Adipocyte (in vitro differentiated cells): ENCODE measurements at places on chromosomes 3 and 15.
A peak's percentile ranks its signal among the peaks of the same experiment; 100 is the strongest.

DNA sequence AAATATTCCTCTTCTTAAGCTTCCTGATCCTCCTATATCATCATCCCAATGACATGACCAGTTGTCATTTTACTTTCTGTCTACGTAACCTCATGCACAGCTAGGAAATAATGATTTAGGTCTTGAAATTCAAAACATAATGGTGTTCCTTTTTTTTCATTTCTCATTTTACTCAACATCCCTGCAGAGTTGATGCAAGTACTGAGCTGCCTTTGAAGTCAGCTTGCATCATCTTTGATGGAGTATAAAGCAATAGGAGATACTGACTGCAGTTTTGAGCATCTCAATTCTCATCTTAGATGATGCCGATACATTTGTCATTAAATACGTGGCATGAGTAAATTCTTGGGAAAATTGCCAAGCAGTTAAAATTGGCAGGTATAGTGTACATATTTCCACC is 346.1 kb downstream of the ZIC1 start:
- no peak for DNase-seq

GRCh38 chr3:127655641-127656040 is 17.1 kb upstream of the ABTB1 start:
- DNase-seq = peak; percentile 77

DNA sequence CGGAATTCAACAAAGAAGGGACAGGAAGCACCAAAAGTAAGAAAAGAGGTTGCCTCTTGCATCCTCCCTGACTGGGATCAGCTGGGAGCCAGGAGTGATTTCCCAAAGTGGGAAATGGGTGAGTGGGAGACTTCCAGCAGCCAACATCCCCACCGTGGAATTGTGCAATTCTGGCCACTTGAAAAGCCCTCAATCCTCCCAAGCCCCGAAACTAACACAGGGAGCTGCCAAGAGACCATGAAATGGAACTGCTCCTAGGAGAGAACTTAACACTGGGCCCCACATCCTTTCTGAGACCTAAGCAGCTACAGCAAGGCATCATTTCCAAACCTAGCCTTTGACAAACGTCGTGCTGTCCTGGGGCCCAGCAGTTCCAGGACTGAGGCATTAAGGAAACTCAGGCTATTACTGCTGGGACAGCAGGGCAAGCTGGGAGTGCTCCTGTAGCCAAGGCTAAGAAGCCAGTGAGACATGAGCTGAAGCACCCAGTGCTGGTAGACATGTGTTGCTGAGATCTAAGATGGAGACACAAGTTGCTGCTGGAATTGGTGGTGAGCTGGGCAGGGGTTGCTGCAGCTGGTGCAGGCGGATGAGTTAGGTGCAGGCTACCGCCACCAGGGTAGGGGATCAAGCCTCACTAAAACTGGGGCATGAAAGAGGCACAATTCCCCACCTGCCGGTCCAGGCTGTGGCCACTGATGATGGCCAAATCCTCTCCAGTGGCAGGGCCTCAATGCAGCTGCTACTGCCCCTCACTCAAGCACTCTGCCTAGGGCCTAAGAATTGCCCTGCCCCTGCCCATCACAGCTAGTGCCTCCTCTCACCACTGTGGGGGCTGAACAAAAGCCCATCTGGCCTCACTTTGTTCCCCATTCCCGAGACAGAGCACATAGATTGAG is 43.9 kb downstream of the ALDH1A2 start:
- no peak for DNase-seq

DNA sequence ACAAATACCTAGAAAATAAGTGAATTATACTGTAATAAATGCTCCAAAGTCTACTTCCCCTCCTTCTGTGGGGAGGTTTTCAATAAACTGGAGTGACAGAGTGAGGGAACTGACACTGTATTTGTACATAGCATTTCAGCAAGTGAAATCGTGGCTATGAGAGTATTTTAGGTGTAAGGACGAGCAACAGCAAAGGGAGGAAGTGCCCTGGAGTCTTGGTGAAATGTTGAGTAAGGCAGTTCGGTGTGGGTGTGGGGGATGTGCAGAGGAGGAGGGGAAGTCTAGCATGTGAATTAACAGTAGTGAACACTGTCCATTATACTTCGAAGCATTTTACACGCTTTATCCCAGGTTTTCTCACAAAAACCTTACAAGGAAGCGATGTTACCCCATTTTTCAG is 18.1 kb upstream of the P2RY13 start:
- no peak for DNase-seq

DNA sequence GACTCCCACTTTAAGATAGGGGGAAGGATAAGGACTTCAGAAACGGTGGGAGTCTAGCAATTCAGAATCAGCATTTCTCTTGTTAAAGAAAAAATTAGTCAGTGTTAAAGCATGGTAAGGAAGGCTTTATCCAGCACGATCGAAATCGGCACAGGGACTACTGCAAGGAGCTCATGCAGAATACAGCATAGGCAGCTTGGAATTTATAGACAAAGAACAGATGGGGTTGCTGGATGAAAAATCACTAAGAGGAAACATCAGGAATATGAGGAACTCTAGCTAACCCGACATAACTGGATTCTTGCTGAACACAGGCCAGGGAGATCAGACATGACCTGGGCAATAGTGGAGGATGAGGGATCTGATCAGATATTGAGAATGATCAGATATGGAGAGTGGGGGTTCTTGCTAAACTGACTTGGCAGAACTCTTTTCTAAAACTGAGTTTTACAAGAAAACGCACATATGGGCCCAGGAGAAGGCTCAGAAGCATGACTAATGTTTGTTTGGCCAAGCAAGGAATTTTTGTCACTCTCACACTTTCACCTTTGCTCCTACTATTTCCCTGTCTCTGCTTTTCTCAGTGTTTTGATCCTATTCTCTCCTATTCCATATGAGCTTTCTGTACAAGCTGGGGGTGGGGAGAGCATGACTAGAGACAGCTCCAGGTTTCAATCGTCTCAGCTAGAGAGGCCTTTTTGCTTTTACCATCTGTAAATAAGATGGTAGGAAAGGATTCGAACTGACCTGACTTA is 3.9 kb upstream of the PLCH1 start:
- DNase-seq = no peak

- DNase-seq = no peak
These were observed 421.3 kb downstream of the PYDC2 start for GRCh38 chr3:191882289-191882688.

DNA sequence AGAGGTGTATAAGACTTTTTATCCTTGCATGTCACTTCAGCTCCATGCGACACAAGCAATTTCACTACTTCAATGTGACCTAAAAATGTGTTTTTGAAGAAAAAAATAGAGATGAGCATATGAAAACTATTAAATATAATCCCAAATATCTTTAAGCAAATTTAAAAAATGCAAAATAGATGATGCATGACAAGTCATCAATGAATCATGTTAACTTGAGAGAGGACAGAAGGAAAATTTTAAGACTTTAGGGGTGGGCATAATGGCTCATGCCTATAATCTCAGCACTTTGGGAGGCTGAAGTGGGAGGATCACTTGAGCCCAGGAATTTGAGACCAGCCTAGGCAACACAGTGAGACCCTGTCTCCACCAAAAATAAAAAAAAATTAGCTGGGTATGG is 73.3 kb downstream of the ANKRD28 start:
- no peak for DNase-seq

DNA sequence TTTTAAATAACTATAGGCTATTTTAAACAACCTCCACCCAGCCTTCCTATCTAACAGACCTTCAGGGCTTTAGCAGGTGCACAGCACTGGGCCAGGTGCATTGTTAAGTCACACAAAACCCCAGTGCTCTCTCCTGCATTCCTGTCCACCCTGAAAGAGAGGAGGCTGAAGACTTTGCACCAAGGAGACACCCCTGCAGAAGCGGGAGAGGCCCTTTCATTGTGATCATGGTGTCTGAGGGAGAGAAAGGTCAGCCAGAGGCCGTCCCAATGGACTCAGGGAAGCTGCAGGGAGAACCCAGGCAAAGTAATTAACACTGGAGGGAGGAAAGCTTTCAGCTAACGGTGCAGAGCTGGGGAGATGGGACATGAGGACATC is 5.2 kb downstream of the LRIG1 start:
- no peak for DNase-seq

DNA sequence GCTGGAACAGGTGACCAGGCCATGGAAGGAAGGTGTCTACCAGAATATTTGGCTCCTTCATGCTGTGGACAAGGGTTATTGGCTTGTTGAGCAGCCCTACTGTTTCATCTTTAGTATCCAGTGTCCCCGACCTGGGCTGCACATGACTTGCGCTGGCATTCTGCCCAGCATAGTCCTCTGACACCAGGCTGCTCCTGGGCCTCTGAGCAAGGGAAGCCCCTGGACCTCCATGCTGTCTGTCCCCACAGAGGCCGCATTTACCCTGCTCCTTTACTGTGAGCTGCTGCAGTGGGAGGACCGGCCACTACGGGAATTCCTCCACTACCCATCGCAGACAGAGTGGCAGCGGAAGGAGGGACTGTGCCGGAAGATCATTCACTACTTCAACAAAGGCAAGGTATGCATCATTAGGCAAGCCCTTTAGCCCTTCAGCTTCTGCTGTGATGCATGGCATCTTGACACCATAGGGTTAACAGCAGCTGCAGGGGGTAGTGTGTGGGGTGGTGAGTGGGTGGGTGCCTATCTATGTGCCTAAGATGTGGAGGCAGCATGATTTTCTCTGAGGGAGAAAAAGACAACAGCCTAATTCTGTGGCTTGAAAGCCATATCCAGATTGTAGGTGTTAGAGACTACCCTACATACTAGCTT is 44.0 kb upstream of the MANF start:
- no peak for DNase-seq

GRCh38 chr3:32082721-32083120 is 23.7 kb upstream of the GPD1L start:
- DNase-seq = no peak

GRCh38 chr3:45978006-45978761 is 17.4 kb downstream of the FYCO1 start:
- no peak for DNase-seq

GRCh38 chr15:20348291-20348899 is 193.2 kb downstream of the GOLGA6L6 start:
- DNase-seq = no peak

- DNase-seq = no peak
These were observed 41.4 kb upstream of the FEZF2 start for GRCh38 chr3:62414786-62415185.

GRCh38 chr15:59622289-59622688 is 10.7 kb downstream of the GCNT3 start:
- DNase-seq = peak; percentile 59

- no peak for DNase-seq
These were observed 127.9 kb downstream of the ROBO1 start for GRCh38 chr3:79639855-79640254.

DNA sequence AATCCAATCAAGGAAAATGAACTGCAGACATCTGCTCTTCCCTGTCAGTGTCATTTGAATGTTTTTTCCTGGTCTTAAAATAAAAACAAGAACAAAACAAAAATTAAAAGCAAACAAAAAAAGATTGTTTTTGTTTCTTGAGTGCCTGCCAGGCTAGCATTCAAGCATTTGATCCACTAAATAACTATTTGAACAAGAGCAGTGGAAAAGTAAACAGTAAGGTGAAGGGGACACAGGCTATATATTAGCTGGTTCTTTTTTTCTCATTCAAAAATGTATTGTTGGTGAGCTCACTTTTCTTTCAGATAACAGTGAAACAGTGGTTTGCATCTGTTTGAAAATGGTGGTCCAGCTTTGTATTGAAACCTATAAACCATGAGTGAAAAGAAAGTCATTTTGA is 586.9 kb upstream of the SGO1 start:
- DNase-seq = no peak

DNA sequence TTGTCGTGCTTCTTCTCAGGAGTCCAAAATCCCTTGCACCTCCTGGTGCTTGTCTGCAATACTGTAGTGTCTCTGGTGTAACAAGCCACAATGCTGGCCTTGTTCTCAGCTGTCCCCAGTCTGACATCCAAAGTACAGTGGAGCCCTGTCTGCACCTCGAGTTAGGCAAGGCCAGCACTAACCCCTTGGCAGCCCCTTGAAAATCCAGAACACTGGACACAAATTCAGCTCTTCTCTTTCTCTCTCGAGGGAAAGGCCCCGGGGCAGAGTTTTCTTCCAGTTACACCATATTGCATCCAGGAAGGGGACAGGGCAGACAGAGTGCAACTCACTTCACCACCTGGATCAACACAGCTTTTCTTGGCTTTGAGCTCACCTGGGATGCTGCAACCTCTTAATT is 91.3 kb upstream of the ATP10A start:
- DNase-seq = no peak

- DNase-seq = peak; percentile 33
These were observed 42.1 kb upstream of the ACTC1 start for GRCh38 chr15:34837246-34838016.

- DNase-seq = peak; percentile 52
These were observed 132.2 kb upstream of the TBC1D5 start for GRCh38 chr3:17874636-17875035.

DNA sequence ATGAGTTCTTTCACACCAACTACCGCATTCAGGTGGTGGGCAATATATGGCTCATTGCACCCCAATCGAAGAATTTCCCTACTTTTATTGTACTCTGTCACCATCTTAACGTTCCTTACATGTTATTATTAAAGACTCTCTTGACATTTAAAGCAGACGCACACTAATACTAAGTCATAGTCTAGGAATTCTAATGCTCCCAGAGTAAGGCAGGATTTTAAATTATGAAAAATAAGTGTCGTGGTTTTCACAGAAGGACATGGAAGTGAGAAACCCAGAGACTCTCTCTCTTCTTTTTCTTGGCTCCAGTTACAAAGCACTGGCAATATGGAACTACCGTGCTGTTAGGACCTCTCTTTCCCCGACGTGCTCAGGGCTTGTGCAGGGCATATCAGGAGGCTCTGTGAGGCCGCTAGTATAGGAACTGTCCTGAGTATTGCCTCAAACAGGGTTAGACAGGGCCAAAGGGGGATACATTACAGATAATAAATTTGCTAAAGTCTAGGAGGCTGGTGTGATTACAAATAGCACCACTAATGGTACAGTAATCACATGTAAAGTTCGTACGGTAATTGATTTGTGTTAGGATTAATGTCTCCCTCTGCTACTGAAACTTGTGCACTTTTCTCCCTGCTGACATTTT is 590.8 kb downstream of the FOXP1 start:
- DNase-seq = no peak

DNA sequence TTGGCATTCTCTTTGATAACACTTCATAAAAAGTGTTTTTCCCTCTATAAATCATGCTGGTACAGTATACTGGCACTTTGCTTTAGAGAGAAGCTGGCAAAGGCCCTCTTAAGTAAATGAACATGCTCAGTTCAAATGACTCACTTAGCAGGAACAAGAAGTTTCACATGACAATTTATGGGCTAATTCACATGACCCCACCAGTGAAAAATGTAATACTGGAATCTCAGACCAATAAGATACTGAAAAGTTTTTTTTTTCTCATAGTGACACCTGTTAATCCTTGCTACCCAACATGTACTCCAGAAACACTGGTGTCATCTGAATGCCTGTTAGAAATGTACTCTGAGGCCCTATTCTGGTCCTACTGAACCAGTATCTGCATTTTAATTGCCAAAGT is 13.9 kb downstream of the BTBD1 start:
- peak; percentile 53 for DNase-seq
